ENCODE measurements at places on chromosomes 5 and 9.

DNA sequence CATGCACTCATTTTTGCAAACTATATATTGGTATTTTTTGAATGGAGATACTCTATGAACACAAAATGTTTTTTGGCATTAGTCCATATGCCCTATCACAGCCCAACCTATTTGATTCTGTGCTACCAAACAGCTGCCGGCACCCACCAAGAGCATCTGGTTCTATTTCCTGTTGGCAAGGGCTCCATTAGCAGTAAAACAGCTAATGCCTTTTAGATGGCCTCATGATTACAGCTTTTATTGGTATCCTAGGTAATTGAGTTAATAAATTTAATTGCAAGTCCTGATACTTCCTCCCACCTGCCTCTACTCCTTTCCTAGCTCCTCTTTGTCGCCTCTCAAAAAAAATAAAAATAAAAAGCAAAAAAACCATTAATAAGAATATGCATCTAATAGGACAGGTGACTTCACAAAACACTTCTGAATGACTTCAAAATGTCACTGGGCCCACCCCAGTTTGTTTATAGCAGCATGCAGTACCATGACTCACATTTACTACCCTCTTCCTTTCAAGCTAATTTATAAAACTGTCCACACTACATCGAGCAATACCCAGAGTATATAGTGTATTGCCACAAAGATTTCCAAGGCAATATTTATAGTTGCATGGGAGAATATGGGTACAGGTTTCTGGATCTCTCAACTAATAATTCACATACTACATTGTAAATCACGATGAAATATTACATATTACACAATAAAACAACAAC, 620.4 kb downstream of the SLCO4C1 start:
- DNase-seq: no peak

- DNase-seq: no peak
These were observed 15.9 kb upstream of the GABRB2 start for GRCh38 chr5:161562446-161562845.

GRCh38 chr9:130639124-130639765, 25.1 kb upstream of the PRDM12 start:
- no peak for DNase-seq

GRCh38 chr5:154351566-154351965, 94.2 kb upstream of the SAP30L start:
- no peak for DNase-seq
